Hematopoietic multipotent progenitor cell treated with erythropoietin and hydrocortisone succinate and interleukin-3 and kit ligand, for 4 days (in vitro differentiated cells): ENCODE measurements at places on chromosomes 1 and 21.

GRCh38 chr21:45818276-45818903 lies 163.2 kb upstream of the COL6A1 start:
- DNase-seq: peak; percentile 69

GRCh38 chr1:225688345-225688744 lies 35.4 kb upstream of the ENAH start:
- DNase-seq: no peak

DNA sequence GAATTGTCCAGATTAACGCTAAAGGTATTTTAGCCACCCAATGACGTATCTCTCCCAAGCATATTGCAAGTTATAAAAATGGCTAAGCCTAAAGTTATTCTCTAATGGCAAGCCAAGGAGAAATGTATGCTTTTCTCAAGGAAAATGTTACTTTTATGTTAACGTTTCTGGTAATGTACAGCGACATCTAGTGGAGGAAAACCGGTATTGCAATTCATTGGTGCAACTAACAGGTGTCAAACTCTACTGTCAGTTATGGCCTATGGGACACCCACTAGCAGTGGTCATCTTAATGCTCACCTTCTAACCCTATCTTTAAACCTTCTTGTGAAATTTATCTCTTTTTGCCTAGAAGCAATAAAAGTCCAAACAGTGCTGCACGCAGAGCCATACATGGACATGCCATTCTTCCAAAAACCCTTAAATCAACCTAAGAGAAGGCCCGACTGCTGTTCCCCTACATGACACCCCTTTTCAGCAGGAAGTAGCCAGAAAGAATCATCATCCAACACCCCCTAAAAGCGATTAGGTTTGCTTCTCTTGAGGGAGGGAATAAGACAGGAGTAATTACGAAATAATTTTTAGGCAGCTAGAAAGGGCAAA lies 68.7 kb upstream of the LRIF1 start:
- DNase-seq: peak; percentile 74

- no peak for DNase-seq
These were observed 49.9 kb downstream of the C8B start for GRCh38 chr1:56915960-56916359.

DNA sequence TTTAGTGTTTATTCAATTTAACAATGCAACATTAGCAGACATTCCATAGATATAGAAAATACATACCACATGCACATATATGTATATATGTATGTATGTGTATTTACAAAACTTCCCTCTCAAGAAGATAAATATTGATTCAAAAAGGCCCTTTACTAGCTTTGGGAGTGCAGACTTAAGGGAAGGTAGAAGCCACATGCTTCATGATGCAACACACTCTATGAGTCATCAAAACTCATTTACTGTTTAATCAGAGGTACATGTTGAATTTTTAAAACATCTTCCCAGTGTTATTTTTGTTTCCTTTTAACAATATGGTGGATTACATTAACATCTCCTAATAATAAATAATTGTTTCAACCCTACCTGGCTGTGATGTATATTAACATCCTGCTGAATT lies 61.4 kb upstream of the KIRREL1 start:
- peak; percentile 60 for DNase-seq
